ENCODE measurements at places on chromosomes 2 and 18.

- no peak for DNase-seq
Observed at GRCh38 chr2:36408198-36408703, 52.7 kb downstream of the CRIM1 start.

DNA sequence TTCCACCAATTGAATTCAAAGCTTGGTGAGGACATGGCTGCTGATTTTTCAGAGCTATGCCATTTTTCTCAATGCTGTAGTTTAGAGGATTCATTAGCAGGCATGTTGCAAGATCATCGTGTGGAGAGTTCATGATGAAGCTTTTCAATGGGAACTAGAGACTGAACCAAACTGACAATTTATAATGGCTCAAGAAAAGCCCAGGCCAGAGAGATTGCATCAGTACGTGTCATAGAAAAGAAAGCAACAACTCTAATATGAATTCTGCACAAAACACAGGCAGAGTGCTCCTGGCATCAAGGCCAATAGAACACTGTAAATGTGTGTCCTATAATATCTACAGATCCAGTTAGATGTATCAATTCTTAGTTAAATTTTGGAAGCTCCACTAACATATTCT, 477.6 kb downstream of the LRP1B start:
- no peak for DNase-seq

GRCh38 chr2:20617892-20618467, 32.9 kb downstream of the HS1BP3 start:
- DNase-seq: peak; percentile 99

DNA sequence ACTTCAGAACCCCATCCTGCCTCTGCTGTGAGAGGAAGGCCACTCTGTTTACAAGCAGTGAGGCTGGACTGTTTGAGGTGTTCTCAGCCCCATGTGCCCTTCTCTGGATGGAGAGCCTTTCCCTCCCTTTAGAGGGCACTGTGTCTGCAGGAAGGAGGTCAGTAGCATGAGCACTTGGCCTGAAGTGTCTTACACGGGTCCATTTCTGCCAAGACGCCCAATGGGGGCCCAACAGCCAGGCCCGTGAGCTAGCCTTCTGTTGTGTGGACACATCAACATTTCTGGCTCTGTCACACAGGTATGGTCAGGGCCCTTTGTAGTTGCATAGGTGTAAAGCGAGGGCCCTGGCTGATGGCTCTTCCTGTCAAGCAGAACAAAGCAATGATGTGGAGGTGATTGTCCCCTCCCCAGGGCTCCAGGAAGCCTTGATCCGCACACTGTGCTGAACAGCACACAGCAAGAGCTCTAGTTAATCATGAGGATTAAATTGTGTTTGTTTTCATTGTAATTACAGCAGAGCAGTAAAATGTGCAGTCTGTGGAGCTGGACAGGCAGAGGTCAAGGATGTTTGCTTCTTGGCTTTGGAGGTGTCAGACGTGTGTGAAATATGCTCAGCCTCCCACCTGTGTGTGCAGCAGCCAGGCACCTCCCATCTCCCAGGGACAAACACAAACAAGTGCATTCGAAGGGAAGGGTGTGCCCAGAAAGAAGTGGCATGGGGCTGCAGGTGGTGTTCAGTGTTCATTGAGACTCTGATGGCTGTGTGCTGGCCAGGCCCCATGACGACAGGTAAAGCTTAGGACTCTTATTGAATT, 132.1 kb downstream of the SH3RF3 start:
- DNase-seq: peak; percentile 14

GRCh38 chr2:146079216-146079615, 1559.3 kb upstream of the ZEB2 start:
- no peak for DNase-seq

- no peak for DNase-seq
Observed at GRCh38 chr18:49019446-49020045, 68.8 kb upstream of the SMAD7 start.

DNA sequence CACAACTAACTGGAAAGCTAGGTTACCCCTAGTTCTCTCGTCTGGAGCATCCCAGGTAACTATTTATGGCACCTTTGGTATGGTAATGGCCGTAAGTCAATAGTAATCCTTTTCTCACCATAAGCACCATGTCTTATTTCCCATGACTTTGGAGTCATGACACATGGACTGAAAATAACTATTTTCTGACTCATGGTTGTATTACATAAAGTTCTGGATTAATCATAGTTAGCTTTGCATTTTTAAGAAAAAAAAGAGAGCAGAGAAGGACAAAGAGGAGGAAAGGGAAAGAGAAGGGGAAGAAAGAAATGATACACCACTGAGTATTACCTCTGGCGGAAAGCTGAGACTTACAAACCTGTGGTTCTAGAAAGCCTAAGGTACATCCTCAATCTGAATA, 99.3 kb downstream of the BIN1 start:
- no peak for DNase-seq

- DNase-seq: no peak
Observed at GRCh38 chr2:187615364-187615763, 61.1 kb upstream of the TFPI start.

DNA sequence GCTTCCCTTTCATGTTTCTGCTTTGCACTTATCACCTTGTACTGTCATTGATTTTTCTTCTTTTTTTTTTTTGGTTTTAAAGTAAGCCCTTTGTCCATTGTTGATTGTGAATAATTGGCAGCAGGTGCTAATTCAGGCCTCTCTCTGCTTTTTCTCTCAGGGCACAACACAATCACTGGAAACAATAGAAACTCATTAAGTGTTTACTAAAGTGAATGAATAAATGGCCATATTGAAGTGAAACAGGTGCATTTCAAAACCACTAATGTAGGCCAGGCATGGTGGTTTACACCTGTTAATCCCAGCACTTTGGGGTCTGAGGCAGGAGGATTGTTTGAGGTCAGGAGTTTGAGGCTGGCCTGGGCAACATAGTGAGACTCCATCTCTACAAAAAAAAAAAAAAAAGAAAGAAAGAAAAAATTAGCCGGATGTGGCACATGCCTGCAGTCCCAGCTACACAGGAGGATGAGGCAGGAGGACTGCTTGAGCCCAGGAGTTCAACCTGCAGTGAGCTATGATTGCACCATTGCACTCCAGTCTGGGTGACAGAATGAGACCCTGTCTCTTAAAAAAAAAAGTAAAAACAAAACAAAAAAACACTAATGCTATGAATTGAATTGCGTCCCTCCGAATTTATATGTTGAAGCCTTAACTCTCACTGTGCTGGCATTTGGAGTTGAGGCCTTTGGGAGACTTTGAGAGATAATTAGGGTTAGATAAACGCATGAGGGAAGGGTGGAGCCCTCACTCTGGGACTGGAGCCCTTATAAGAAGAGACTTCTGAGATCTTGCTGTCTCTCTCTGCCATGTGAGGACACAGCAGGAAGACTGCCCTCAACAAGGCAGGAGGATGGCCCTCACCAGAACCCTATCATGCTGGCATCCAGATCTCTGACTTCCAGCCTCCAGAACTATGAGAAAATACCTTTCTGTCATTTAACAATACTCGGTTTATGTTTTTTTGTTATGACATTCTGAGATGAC, 19.9 kb downstream of the SLC38A11 start:
- no peak for DNase-seq

DNA sequence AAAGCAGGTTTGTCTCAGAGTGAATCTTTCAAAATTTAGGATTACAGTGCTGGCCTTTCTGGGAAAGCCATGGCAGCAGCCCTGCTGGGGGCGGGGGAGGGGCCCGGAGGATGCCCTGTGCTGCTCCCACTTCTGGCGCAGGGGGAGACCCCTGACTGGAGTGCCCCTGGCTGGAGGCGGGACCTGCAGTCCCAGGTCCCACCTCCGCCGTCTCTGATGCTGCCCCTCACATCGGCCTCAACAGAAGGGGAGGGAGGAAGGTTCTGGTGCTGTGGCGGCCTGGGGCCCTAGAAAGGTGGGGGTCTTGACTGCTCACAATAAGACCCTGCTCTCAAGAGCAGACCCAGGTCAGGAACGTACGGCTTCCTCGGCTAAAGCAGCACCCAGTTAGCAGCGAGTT, 216.4 kb downstream of the TWIST2 start:
- DNase-seq: no peak

- no peak for DNase-seq
Observed at GRCh38 chr2:143559147-143559546, 429.9 kb downstream of the ARHGAP15 start.

DNA sequence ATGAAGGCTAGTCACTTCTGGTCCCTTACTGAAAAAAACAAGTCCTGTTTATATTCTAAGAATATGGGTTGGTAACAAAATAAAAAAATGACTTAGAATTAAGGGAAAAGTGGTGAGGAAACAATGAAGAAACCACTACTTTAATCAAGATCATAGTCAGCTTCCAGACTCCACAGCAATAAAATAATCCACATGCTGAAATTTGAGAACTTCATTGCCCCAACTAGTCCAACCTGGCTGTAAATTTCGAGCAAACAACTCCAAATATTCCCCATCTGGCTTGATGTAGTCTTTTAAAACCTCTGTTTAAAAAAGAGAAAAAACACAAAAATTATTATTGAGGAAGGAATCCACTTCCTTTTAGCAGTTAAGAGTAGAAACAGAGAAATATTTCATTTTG, 32.5 kb downstream of the METTL4 start:
- no peak for DNase-seq

DNA sequence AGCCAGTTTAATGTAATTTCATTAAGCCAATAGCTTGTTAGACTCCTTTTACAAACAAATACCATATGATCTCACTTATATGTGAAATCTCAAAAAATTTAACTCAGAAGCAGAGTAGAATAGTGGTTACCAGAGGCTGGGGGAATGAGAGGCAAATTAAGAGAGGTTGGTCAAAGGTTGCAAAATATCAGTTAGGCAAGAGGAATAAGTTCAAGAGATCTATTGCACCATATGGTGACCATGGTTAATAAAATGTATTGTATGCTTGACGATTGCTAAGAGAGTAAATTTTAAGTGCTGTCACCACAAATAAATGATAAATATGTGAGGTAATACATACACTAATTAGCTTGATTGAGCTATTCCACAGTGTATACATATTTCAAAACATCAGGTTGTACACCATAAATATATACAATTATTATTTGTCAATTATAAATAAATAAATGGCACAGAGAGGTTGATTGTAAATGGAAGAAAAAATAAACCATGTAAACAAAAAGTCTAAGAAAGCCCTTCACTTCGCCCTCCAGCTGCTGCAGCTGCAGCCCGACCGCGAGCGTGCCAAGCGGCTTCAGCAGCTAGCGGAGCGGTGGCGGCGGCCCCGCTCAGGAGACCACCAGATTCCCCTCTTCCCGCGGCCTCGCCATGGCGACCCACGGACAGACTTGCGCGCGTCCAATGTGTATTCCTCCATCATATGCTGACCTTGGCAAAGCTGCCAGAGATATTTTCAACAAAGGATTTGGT, 23.0 kb upstream of the ACTR2 start:
- no peak for DNase-seq

- no peak for DNase-seq
Observed at GRCh38 chr2:75503048-75503607, 57.6 kb downstream of the EVA1A start.

DNA sequence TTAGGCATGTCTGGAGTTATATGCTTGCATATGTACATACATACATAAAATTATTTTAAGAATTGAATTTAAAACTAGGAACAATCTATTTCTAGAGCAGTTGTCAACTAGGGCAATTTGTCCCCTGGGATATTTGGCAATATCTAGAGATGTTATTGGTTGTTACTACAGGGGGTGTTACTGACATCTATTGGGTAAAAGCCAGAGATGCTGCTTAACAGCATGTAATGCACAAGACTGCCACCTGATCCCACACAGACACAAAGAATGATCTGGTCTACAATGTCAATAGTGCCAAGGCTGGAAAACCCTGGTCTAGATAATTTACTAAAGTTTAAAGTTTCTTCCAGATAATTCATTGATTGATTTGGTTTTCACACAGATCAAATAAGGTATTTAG, 185.3 kb downstream of the NYAP2 start:
- DNase-seq: no peak

DNA sequence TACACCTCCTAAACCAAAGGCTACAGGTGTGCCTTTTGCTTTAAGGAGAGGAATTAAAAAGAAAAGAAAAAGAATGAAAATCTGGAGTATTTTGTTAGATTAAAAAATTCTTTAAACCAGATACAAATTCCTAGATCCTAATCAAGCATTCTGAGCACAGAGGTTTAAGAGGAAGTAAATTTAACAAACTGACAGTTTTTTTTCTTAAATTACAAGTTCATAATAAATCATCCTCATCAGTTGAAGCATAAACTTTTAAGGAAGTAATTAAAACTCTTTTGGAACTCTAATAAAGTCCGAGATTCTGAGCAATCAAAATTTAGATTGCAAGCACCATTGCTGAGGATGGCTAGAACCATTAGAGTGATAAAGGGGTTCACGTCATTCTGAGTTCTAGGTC, 75.1 kb downstream of the POLE4 start:
- DNase-seq: no peak

DNA sequence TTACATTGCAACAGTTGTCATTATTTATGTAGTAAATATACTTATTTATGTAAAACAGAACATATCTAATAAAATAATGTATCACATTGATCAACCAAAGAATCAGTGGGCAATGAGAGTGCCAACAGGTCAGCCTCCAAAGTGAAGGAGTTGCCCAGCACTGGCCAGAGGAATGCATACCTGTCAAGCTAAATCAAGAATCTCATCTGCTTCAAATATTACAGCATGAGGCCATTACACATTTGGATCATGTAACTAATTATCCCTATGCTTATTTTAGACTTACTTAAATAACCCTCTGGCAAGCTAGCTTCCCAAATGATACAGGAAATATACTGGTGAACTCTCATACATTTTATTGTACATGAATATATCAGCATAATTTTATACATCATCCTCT, 1211.7 kb upstream of the ACVR2A start:
- DNase-seq: no peak

GRCh38 chr2:224211181-224211480, 172.0 kb upstream of the SERPINE2 start:
- no peak for DNase-seq

DNA sequence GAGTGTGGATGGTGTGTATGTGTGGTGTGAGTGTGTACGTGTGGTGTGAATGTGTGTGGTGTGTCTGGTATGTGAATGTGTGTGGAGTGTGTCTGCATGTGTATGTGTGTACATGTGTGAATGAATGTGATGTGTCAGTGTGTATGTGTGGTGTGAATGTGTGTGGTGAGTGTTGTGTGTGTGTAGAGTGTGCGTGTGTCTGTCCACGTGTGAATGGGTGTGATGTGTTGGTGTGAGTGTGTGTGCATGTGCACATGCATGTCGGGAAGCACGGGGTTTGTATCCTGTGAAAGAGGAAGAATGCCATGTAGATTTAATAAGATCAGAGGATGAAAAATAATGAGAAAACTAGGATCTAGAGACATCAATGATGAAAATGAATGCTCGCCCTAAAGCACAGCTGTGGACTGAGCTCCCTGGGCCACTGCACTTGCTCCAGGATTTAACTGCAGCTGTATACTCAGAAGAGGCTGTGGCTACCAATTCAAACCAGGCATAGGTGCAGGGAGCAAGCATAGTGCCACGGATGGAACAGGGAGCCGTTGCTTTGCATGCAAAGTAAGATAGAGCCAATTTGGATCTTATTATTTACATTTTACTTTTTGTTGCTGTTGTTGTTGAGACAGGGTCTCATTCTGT, 122.7 kb downstream of the DOCK10 start:
- DNase-seq: no peak
